Muscle of leg (tissue), 16 donors: ENCODE measurements at places on chromosomes 3 and 15. TPM values are rescaled to one million over a fixed set of nuclear protein-coding genes. Genes with fewer than 3 reads are reported as not detected.

The CCK gene
- 10.3 TPM for total RNA-seq

The KPNA1 gene
- total RNA-seq = 22.7 TPM

DNA sequence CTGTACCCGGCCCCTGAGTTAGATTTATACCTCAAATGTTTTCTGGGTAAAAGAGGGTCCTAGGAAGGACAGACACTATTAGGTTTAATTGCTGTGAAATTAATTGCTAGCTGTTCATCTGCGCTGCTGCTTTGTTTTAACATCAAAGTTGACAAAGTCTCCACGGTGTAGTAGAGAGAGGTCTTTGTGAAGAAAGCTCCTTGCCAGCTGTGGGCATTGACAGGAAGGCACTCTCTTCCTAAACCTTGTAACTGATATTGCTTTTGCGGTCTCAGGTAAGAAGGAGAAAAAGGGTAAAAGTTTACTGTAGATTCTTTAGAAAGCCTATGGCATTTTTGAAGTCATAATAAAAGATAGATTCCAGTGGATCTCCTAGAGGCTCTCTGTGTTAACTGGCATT, 68.1 kb downstream of the PTPRG start:
- DNase-seq = no peak

DNA sequence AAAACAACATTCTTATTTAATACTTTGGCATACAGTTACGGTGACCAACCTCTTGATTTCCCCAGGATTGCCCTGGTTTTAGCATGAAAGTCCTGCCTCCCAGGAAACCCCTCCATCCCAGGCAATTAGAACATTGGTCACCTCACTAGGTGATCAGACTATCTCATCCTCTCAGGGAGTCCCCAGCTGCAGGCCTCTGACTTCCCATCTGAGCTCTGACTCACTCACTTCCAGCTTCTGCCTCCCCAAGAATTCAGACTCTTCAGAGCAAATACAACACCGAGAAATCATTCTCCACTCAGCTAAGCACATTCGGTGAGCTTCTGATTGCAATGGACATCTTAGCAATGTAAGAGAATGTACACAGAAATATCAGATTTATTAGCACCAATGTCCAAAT, 92.4 kb upstream of the HES1 start:
- peak; percentile 42 for DNase-seq

- peak; percentile 71 for DNase-seq
Observed at GRCh38 chr3:15682561-15683185, 81.1 kb downstream of the BTD start.

- peak; percentile 83 for DNase-seq
Observed at GRCh38 chr3:15646851-15647511, 45.4 kb downstream of the BTD start.

- DNase-seq = peak; percentile 9
Observed at GRCh38 chr15:100688549-100689120, 86.2 kb downstream of the ASB7 start.

DNA sequence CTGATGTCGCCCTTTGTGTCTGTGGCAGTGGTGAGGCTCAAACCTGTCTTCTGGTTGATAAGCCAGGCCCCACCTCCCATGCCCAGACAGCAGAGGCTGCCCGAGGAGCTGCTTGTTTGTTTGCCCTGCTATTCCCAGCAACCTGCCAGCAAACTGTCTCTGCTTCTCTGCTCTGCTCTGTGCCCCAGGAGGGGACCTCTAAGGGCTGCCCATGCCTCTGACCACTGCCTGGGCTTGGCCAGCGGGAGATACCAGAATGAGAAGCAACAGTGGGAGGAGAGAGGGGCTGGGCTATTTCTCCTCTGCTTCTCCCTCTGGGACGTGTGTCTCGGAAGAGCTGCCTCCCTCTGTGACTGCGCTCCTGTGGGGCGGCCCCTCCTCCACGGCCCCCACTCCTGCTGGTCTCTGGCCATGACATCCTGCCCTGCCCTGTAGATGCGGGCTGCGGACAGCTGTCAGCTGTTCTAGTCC, 213.1 kb downstream of the RPLP1 start:
- peak; percentile 71 for DNase-seq

DNA sequence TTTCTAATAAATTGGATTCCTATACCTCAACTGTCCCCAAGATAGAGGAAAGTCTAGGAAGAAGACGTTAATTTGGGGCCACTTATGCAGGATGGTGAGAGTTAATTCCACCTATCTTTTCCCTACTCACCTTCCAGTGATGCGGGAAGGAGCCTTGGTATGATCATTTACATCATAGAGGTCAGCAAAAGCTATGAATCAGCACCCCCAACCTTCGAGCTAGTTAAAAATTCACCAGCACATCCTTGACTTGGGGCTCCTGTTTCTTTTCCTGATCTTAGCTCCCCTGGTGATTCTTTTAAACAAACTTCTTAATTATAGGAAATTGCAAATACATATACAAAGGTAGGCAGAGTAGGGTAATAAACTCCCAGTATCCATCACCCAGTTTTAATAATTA, 366.6 kb downstream of the SOX2 start:
- DNase-seq = no peak

DNA sequence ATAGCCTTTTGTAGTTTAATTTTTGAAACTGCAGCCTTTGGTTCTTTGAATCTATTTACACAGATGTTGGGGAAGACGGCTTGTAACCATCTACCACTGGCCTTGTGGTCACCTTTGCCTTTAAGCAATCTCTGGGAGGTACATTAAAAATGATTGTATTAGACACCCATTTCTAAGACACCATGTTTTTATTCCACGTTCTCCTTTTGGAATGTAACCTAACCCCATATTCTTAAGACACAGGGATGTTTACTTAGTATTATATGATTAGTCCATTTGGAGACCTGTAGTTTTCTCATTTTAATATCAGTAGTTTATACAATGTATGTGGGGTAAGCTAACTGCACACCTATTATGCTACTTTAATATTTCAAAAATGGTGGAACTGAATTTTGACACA, 175.1 kb upstream of the PLSCR5 start:
- DNase-seq = no peak
